ENCODE measurements at places on chromosomes 11 and 22.
A peak's percentile ranks its signal among the peaks of the same experiment; 100 is the strongest.

DNA sequence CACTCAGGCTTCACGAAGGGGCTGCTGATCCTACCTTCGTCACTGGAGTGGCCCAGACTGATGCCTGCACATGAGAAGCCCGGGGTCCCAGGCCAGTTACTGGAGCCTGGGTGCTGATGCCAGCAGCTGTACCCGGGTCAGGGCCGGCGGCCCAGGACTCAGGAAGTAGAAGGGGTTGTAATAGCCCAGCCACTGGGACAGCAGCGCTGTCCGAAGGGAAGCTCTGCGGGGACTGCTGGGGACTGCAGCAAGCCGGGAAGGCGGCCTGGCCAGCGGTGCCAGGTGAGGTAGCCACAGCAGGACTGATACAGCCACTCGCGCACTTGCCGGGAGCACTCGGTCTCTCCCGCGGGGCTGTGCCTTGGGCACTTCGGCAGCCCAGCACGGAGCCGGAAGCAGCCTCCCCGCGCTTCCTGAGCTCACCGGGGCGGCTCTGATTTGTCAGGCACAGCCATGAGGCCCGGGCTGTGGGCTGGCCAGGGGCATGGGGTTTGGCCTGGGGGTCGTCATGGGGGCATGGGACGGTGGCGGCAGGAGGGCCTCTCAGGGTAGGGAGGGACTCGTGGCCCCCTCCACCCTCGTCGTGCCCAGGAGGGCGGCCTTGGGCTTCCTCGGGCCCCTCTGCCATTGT is 13.9 kb upstream of the OR8K1 start:
- DNase-seq: no peak

GRCh38 chr22:30488121-30488520 is 16.3 kb upstream of the SEC14L3 start:
- DNase-seq: no peak

- DNase-seq: no peak
Observed at GRCh38 chr11:2827256-2827655, 58.3 kb downstream of the CDKN1C start.

- no peak for DNase-seq
Observed at GRCh38 chr11:112221274-112221835, 4.9 kb upstream of the PTS start.

GRCh38 chr11:77187776-77188632 is 60.0 kb downstream of the MYO7A start:
- peak; percentile 45 for DNase-seq

GRCh38 chr11:1863352-1864216 is 10.7 kb downstream of the LSP1 start:
- no peak for DNase-seq

DNA sequence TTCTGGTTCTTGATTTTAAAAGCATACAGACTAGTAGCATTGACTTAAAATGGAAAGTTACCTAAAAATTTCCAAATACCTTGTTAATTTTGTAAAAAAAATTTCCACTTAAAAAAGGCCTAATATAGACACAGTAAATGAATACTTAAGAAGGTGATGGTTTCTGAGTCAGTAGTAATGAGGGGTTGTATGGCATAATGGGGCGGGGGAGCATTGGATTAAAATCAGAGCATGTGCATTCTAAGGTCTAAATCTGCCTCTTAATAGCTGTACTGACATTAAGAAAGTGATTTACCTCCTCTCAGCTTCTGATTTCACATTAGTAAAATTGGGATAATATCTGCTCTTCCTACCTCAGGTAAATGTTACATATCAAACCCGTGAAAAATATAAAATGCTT is 446.5 kb downstream of the AASDHPPT start:
- DNase-seq: peak; percentile 1

GRCh38 chr11:96736601-96737000 is 346.8 kb downstream of the JRKL start:
- DNase-seq: no peak

- DNase-seq: no peak
Observed at GRCh38 chr11:3894128-3894731, 38.8 kb downstream of the STIM1 start.

- no peak for DNase-seq
Observed at GRCh38 chr11:34313099-34313517, 44.7 kb downstream of the ABTB2 start.

DNA sequence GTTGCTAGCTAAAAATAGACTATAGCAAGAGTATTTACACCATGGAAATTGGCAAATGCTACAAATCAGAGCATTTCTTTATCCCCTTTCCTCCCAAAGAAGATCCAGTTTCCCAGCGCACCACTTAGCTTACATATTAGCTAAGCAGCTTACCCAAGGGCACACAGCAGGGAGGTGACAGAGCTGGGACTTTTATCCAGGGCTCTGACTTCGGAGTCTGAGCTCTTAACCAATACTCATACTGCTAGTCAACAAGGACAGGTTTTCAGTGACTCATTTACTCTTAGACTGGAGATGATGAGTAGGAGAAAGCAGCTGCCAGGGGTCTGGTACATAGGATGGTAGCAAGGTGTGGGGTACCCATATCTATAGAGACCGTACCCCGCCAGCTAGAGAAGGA is 38.4 kb downstream of the NAV2 start:
- DNase-seq: no peak

- peak; percentile 89 for DNase-seq
Observed at GRCh38 chr11:126115127-126115495, 52.4 kb upstream of the CDON start.

All from DMS 273 treated with DMSO at 0.1 percent for 48 hours (cell line).